Gastroesophageal sphincter (tissue), 4 donors: ENCODE measurements at places on chromosomes 4 and X.
A peak's percentile ranks its signal among the peaks of the same experiment; 100 is the strongest.

DNA sequence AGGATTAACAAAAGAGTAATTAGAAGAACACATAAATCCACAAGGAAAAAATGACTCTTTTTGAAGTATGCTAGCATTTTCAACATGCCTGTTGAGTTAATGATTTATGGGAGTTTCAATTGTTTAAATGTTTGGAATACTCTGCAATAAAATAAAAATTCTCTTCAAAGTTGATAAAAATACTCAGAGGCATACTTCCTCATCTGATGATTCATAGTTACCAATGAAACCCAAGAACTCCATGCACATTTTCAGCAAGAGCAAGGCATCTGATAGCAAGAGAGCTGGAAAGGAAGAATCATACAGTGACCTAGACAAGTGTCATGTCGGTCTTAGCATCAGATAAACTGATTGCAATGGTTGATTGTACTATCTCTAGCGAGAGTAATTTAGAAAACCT lies 443.7 kb upstream of the ATOH1 start:
- no peaks in the 10 kb centered on the region for H3K4me1 ChIP-seq
- no peak overlapping the region for H3K4me3 ChIP-seq
- no peak for ATAC-seq
- H3K27ac ChIP-seq: no peak overlapping the region

GRCh38 chr4:83231620-83232076 lies 53.0 kb downstream of the COQ2 start:
- no peak for ATAC-seq
- H3K4me3 ChIP-seq: no peak overlapping the region
- no peaks in the 10 kb centered on the region for H3K36me3 ChIP-seq

- H3K27me3 ChIP-seq: no peaks in the 10 kb centered on the region
- H3K27ac ChIP-seq: no peak within 1 kb of the TSS
- peak within 1 kb of the TSS; percentile 67 for H3K4me3 ChIP-seq
Observed at GRCh38 chrX:12791257-12792228, at the start of gene PRPS2. PRPS2 (plus strand) TSS chrX:12791412; CDS start chrX:12791498, 86 bp downstream.

DNA sequence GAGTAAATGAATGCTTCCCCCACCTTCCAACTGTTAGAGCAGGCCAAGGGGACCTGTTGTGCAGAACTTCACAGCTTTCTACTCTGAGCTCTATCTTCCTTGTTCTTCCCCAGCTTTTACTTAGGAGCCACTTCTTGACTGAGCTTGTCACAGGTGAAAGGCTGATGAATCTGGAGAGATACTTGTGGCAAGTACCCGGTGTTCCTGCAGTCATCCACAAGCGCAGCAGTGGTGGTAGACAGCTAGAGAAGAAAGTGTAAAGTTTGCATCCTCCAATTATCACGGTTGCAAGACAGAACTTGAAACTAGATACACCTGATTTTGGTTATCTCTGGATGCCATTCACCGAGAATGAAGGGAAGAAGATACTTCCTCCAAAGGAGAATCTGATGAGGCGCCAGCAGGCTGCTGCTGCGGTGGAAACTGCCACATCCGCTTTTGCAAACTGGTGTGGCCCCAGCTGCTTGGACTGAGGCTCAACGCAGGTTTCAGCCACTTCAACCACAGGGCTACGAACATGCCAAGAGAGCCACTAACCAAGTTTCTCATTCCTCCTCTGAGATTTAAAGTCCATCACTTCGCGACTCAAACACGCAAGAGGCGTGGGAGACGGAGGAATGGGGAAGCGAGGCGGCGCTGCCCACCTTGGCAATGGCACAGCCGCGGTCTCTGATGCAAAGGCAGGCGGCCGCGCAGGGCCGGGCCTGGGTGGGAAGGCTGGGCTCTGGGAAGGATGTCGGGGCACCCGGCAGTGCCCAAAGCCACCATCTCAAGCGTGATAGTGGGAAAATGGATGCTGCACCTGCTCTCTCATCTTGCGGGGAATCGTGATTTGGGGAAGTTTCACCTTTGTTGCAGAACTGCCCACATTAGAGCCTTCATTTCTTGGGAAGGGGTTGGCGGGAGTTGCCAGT lies 1.3 kb upstream of the FHIP1A start:
- no peak for ATAC-seq
- no peaks in the 10 kb centered on the region for H3K4me1 ChIP-seq
- no peaks in the 10 kb centered on the region for H3K36me3 ChIP-seq

- H3K36me3 ChIP-seq: no peaks in the 10 kb centered on the region
- H3K4me3 ChIP-seq: no peak overlapping the region
- no peak for ATAC-seq
- no peaks in the 10 kb centered on the region for H3K4me1 ChIP-seq
- no peak overlapping the region for H3K27ac ChIP-seq
Observed at GRCh38 chrX:11053351-11053750, 57.8 kb upstream of the HCCS start.

DNA sequence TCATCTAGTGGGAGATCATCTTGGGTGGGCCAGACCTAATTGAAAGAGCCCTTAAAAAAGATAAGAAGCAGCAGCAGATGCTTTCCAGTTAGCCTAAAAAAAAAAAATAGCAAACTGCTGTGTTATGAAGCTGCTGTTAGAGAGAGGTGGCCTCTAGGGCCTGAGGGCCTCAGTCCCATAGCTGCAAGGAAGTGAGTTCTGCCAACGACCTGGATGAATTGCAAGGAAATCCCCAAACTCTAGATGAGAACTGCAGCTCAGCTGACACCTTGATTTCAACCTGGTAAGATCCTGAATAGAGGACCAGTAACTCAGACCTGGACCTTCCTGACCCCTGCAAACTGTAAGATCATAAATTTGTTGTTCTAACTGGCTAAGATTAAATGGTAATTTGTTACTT lies 275.2 kb downstream of the TENM3 start:
- H3K27me3 ChIP-seq: no peaks in the 10 kb centered on the region
- no peaks in the 10 kb centered on the region for H3K36me3 ChIP-seq
- no peaks in the 10 kb centered on the region for H3K4me1 ChIP-seq

DNA sequence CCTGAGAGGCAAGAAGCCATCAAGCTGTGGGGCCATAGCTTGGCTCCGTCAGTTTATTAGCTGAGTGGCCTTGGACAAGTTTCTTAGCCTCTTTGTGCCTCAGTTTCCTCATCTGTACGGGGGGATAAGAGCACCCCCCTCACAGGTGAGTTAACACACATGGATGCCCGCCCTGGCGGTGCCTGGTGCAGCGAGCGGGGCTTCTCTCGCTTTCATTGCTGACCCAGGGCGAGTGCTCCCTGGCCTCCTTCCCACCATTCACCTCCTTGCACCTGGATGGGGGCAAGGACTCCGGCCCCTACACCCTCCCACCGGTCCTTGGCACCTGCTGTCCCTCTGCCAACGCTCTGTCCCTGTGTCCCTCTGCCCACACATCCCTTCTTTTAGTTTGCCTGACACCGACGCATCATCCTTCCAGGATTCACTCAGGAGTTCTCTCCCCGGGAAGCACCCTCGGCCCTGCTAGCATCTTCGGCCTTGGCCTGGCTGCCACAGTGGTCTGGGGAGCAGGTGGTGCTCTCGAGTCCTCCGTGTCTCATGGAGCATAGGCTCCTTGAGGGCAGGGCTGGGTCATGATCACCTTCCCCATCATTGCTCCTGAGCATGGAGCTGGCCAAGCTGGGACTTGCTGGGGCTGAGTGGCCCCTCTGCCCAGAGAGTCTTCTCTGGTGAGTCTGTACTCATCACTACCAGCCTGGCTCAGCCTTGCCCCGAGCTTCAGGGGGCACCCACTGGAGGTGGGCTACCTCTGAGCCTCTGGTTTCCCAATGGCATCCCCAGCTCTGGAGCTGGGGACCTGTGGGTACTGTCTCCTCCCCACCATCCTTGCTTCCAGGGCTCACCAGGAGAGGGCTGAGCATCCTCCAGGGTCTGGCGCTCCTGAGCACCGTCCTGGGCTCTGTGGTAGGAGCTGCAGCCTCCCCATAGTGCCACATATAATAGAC lies 53.8 kb upstream of the SORCS2 start:
- H3K4me1 ChIP-seq: peaks cover 9% of the 10 kb centered on the region
- H3K4me3 ChIP-seq: no peak overlapping the region
- H3K27ac ChIP-seq: no peak overlapping the region
- ATAC-seq: no peak

GRCh38 chr4:104966349-104967033 lies 180.2 kb upstream of the TET2 start:
- no peak for ATAC-seq
- no peak overlapping the region for H3K4me3 ChIP-seq
- no peaks in the 10 kb centered on the region for H3K4me1 ChIP-seq
- no peaks in the 10 kb centered on the region for H3K27me3 ChIP-seq
- no peaks in the 10 kb centered on the region for H3K36me3 ChIP-seq

GRCh38 chr4:27024805-27025204 lies 164.2 kb downstream of the STIM2 start:
- H3K27me3 ChIP-seq: no peaks in the 10 kb centered on the region
- H3K27ac ChIP-seq: no peak overlapping the region
- no peak for ATAC-seq
- no peaks in the 10 kb centered on the region for H3K36me3 ChIP-seq
- H3K4me3 ChIP-seq: no peak overlapping the region

GRCh38 chr4:139099366-139099982 lies 77.5 kb downstream of the ELF2 start:
- no peaks in the 10 kb centered on the region for H3K27me3 ChIP-seq
- no peaks in the 10 kb centered on the region for H3K36me3 ChIP-seq
- no peak overlapping the region for H3K4me3 ChIP-seq
- peaks cover 2% of the 10 kb centered on the region for H3K4me1 ChIP-seq
- H3K27ac ChIP-seq: no peak overlapping the region

DNA sequence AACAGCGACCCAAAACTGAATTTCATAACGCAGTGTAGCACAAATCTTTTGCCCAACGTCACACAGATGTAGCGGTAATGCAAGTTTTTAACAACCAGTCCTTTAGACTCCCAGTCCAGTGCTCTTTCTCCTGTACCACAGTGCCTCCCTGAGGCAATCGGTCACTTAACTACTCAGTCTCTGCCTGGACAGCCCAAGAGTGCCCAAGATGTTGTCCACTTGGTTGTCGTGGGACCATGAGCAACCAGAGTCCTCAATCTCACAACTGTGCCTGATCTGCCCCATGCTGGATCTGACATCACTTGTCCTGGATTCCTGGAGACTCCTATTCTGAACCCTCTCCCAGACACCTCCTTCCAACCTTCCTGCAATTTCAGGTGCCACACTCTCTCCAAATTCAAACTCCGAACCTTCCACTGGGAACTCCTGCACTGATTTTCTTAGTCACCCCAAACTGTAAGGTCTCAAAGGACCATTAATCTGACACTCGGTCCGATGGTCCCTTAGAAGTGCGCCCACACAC lies 702 bp downstream of the MMGT1 start:
- no peaks in the 10 kb centered on the region for H3K36me3 ChIP-seq
- H3K27me3 ChIP-seq: no peaks in the 10 kb centered on the region
- peak overlapping the region; percentile 70 for H3K4me3 ChIP-seq
- H3K27ac ChIP-seq: peak overlapping the region; percentile 92
- H3K4me1 ChIP-seq: no peaks in the 10 kb centered on the region
- peak; percentile 5 for ATAC-seq

DNA sequence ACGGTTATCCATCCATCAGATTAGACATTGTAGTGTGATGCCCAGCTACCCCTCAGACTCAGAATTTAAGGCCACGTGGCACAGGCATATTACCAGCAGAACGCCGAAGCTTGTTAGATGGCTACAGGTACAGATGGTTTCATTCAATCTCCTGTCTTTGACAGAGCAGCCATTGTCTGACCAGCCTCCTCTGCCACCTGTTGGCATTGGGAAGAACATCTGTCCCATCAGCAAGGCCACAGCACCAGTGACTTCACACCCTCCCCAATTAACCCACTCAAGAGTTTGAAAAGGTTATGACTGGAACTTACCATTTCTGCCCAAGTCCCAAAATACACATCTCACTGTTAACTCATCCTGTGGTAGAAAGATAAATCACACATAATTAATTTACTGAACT lies 22.0 kb upstream of the PHKA2 start:
- H3K27me3 ChIP-seq: no peaks in the 10 kb centered on the region
- no peaks in the 10 kb centered on the region for H3K4me1 ChIP-seq

DNA sequence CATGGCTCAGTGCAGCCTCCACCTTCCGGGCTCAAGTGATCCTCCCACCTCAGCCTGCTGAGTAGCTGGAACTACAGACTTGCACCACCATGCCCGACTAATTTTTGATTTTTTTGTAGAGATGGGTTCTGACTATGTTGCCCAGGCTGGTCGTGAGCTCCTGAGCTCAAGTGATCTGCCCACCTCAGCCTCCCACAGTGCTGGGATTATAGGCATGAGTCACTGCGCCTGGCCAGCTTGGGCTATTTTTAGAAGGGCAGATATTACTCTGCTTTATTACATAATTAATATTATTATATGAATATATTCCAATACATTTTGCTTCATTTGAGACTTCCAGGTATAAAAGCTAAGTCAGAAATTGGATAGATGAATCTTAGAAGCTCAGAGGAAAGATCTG lies 143.7 kb upstream of the ANK2 start:
- H3K27me3 ChIP-seq: no peaks in the 10 kb centered on the region
- no peak overlapping the region for H3K27ac ChIP-seq
- no peak overlapping the region for H3K4me3 ChIP-seq

DNA sequence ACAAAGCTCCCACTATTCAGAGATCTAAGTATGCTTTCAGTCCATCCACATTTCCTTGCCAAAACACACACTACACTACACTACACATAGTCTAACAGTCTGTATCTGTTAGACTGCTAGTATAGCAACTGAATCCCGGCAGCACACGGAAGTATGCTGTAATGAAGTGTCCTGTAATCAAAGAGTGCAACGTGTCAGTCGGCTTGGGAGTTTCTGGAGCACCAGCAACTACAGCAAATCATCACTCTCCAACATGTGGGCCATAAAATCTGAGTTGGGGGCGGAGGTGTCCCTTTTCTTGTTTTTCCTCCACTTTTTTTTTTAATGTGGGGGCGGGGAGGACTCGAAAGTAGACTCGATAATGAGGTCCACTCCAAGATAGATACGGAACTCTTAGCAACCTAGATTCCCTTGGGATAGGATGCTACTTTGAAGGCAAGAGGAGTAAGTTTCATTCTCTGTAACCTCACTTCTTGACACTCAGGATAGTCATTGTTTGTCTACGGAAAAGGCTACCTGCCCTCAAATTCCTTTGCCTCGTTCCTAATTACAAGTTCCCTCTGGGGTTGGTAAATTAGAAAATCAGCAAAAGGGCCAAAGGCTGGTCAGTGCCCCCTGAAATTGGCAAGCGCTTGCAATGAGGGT lies 722 bp downstream of the SLC10A7 start:
- no peaks in the 10 kb centered on the region for H3K27me3 ChIP-seq
- peak overlapping the region; percentile 80 for H3K4me3 ChIP-seq
- no peaks in the 10 kb centered on the region for H3K36me3 ChIP-seq
- ATAC-seq: no peak
- no peaks in the 10 kb centered on the region for H3K4me1 ChIP-seq
- H3K27ac ChIP-seq: peak overlapping the region; percentile 79

GRCh38 chr4:146401274-146401673 lies 120.5 kb downstream of the SLC10A7 start:
- no peaks in the 10 kb centered on the region for H3K36me3 ChIP-seq
- no peaks in the 10 kb centered on the region for H3K4me1 ChIP-seq
- no peaks in the 10 kb centered on the region for H3K27me3 ChIP-seq

DNA sequence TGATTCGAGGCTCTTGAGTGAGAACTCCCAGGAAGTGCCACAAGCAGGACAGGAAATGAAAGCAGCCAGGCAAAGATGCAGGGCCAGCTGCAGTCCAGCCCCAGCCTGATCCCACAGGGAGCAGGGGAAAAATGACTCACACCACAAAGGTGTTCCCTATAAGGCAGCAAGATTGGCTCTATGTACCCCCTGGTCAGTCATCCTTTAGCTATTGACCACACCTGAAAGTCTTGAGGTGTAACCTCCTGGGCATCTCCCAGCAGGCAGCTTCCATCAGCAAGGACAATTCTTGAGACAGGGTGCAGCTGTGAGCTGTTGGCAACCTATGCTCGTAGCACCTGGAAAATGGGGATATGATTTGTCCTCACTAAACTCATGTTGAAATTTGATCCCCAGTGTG lies 27.9 kb upstream of the EXOC1L start:
- no peak overlapping the region for H3K4me3 ChIP-seq
- no peak for ATAC-seq
- peaks cover 64% of the 10 kb centered on the region for H3K27me3 ChIP-seq
- no peak overlapping the region for H3K27ac ChIP-seq
- H3K4me1 ChIP-seq: peaks cover 4% of the 10 kb centered on the region
- no peaks in the 10 kb centered on the region for H3K36me3 ChIP-seq
